ENCODE measurements at places on chromosomes 2 and 18.

DNA sequence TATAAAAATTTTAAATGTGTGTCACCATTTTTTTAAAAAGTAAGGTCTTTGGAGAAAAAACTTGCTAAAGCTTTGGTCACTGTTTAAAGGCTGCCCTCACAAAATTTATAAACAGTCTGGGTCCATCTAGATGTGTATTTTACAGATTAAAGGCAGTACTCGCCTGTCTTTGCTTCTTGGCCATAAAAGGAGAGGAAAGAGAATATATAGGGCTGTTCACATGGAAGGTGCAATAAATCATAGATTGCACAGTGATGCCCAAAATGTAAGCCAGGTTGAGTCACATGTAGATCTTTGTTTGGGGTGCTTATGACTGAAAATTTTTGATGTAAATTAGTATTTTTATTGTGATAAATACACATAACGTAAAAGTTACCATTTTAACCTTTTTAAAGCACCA, 55.6 kb downstream of the MTCL1 start:
- no peak for DNase-seq

DNA sequence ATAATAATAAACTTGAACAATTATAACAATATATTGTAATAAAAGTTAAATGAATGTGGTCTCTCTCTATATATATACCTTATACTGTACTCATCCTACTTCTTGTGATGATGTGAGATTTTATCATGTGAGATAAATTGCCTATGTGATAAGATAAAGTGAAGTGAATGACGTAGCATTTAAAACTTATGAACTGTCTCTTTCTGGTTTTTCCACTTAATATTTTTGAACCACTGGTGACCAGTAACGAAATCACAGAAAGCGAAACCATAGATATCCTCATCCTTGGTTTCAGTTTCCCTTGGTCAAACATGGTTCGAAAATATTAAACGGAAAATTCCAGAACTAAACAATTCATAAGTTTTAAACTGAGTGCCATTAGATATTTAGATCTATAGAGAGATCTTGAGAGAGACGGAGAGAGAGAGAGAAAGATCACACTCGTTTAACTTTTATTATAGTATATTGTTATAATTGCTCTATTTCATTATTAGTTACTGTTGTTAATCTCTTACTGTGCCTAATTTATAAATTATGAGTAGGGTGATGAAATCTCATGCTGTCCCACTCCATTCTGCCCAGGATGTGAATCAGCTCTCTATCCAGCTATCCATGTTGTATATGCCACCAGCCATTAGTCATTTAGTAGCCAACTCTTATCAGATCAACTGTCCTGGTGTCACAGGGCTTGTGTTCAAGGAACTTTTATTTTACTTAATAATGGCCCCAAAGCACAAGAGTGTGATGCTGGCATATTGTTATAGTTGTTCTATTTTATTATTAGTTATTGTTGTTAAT, 156.8 kb downstream of the THADA start:
- no peak for DNase-seq

GRCh38 chr18:9535430-9535991, 60.2 kb downstream of the RALBP1 start:
- DNase-seq: no peak

DNA sequence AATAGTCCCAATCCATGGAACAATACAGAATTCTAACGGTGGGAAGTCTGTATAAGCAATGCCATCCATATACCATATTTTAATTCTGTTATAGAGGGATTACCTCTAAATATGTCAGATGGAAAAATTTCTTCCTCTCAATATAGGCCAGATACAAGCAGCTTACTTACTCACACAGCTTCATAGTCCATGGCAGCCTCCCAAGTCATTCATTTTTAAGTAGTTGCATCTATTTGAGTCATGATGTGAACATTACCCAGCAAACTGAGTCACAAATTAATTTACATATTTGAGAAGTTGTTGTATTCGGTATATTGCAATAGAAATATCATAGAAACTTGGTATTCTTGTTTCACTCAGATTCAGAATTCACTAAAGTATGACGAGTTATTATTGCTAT, 20.3 kb downstream of the TBR1 start:
- no peak for DNase-seq

- no peak for DNase-seq
Measured at GRCh38 chr2:238121511-238122286, 16.8 kb upstream of the KLHL30 start.

DNA sequence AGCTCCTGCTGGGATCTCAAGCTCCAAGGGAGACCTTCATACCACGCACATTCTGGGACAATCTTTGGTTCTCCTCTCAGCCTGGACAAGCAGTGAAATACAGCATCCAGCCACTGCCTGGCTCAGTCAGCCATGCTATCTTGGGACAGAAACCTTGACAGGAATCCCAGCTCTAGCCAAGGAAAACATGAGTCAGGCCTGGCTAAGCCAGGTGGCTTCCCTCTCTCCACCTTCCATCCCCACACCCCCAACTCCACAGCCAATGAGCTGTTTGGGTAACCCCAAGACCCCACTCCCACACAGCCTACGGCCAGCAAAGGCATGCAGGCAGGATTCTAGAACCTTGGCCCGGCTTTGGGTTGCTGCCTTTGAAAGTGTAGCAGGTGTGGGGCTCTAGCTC, 64.9 kb downstream of the MCFD2 start:
- no peak for DNase-seq

- no peak for DNase-seq
Measured at GRCh38 chr2:10894264-10894935, 17.3 kb upstream of the KCNF1 start.

- no peak for DNase-seq
Measured at GRCh38 chr2:17804358-17804757, 11.9 kb upstream of the MSGN1 start.

DNA sequence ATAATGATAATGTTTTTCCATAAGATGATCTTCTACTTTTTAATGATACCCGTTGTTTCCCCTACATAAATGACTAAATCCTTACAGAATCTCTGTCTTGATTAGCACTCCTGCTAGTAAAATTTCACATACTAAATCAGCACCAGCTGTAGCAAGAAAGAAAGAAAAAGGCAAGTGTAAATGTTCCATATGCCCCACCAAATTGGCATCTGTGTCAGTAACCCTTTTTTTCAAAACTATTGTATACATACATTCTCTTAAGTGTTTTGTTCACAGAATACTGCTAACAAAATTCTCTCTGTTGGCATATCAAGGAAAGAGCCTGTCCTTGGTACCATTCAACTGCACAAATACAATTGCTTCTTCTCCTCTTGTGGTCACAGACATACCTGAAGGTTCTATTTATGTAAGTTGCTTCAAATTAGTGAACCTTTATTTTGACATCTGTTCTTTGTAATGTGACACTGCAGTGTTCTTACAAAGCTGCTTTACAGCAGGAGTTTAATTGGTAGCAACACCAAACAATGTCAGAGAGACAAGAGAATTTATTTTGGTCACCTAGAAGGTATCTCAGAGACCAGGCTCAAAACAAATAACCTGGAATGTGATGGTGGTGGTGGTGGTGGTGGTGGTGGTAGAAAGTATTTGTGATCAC, 641.9 kb downstream of the ZEB2 start:
- DNase-seq: no peak

DNA sequence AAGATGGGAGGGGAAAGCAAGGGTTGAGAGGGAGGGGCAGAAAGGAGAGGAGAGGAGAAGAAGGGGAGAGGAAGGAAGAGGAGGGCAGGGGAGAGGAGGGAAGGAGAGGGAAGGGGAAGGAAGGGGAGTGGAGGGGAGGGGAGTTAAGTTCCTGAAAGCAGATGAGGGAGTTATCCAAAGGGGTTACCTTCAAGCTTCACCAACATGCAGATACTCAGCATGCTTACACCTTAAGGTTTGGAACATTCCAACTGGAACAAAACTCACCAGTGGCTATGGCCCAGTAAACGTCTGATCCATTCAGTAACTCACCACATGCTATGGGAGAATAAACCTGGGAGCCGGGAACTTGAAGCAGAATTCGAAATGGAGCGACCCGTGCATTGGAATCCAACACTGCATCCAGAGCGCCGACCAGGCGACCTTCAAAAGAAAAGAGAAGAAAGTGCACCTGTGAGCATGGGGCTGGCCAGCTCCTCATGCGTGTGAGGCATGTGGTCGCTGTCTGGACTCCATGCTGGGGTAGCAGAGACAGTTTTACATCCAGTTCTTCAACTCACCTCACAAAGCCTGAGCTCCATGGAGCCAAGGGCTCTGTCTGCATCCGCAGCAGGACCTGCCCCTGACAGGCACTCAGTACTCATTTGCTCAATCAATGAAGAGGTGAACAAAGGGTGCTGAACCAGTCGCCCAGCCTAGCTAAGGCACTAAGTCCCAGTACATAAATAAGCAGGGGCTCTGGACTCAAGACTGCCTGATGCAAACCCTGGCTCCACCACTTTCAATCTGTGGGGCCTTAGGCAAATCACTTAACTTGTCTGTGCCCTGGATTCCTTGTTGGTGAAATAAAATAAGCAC, 61.0 kb downstream of the TBC1D8 start:
- no peak for DNase-seq

DNA sequence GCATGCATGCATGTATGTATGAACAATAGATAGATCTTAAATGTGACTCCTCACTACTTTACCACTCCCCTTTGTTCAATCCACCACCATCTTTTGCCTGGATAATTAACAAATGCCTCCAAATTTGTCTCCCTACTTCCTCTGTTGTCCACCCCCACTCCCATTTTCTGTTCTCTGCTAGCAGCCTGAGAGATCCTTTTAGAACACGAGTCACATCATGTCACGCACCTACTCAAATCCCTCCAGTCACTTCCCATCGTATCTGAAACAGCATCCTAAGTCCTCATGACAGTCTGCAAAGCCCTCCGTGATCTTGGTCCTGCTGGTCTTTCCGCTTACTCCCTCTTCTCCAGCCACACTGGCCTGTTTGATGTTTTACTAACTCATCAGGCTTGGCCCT, 527.3 kb downstream of the EPHA4 start:
- no peak for DNase-seq

DNA sequence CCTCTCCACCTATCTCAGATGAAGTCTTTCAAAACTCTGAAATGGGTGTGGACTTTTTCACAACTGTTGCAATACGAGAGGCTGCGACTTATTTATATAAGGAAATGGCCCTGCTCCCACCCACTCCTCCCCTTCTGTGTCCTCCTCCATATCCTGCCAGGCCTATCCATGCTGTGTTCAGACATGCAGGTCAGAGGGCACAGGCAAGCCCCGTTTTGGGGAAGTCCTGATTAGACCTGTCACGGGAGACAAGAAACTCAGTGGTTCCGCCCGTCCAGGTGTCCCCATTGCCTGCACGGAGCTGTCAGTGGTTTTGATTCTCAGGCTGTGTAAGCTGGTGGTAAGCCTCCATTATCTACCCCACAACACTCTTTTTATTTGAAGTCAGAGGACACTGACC, 99.6 kb upstream of the MGAT5 start:
- DNase-seq: no peak

- DNase-seq: no peak
Measured at GRCh38 chr2:188477564-188478103, 186.0 kb downstream of the GULP1 start.

DNA sequence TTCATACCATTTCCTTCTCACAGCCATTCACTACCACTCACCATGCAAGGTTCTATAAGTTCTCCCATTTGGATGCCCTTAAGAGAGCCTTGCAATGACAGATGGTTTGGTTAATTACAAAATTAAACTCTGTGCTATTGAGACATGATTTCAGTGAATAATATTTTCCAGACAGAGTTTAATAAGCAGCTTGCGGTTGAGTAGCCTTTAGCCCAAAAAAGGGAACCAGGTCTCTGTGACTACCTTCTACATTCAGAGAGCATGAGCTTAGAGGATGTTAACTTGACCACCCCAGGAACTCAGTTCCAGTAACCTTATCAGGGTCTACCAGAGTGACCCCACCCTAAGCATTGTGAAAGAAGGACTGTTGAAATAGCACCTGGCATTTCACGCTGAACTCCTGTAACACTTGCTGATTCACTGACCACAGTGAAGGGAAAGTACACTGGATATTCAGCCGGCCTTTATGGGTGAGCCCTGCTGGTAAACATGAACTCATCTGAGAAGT, 1173.1 kb upstream of the ZEB2 start:
- no peak for DNase-seq

All from stimulated activated CD4-positive, alpha-beta T cell treated with anti-CD3 and anti-CD28 coated beads, Interleukin-2, amount 100 ng/mL, for 48 hours (primary cell).